ENCODE measurements at places on chromosomes 2 and 18.
A peak's percentile ranks its signal among the peaks of the same experiment; 100 is the strongest.

- peak; percentile 36 for DNase-seq
Measured at GRCh38 chr18:51188024-51188701, 9.3 kb downstream of the MEX3C start.

GRCh38 chr2:73984203-73984921, at the start of gene TET3:
Gene TET3, plus strand, starts transcription at chr2:73984910. Its CDS starts 1,494 bp downstream, at chr2:73986404.
- peak; percentile 67 for DNase-seq

DNA sequence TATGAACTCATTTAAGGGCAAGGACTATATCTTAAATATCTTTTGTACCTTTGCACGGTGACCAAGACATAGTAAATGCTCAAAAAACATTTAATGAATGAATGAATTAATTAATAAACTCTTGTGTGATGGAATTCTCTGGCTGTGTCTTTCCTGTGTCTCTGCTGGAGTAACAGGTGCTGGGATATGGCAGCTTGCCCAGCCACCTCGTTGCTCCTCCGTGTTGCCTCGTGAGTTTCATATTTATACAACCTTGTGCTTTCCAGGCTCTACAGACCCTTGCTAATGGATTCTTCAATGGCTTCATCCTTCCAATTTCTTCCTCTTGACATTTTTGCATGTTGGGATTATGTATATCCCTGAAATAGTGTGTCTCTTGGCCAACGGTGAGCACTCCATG, 30.4 kb downstream of the CTAGE1 start:
- DNase-seq = no peak

GRCh38 chr2:200329798-200330197, 23.3 kb downstream of the SPATS2L start:
- no peak for DNase-seq

GRCh38 chr2:157722580-157723234, 94.0 kb upstream of the ACVR1C start:
- DNase-seq = no peak

DNA sequence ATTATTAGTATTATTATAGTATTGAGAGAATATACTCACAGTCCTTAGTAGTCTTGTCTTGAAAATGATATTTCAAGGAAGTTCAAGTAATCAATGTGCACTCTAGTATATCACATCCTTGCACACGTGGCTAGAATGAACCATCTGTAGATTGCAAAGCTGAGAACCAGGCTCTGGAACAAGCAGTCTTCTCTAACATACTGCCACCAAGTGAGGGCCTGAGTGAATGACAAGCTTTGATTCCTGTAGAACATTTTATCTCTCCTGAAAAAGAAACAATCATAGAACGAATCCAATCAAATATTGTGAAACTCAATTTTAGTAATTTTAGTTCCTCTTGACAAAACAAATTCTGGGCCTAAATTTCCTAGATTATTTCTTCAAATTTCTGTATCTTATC, 55.3 kb upstream of the SULT1C3 start:
- peak; percentile 47 for DNase-seq

DNA sequence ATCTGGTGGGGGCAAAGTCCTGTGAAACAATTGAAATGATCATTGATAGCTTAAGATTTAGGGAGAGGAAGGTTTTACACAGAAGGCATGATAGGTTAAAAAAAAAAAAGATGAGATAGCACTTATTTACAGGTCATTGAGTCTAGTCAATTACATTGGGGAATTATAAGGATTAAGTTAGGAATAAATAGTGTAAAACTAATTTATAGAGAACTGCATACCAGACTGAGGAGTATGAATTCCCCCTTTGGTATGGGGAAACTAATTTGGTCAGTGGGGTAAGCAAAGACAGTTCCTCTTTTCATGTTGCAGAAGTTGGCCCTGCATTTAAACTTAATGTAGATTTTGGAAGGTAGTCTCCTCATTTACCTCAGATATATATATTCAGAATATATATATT, 10.8 kb downstream of the GLS start:
- DNase-seq = no peak

GRCh38 chr2:100812116-100812515, 7.8 kb upstream of the NPAS2 start:
- no peak for DNase-seq
